ENCODE measurements at places on chromosomes 6 and 20. TPM values are rescaled to one million over a fixed set of nuclear protein-coding genes. Genes with fewer than 3 reads are reported as not detected.
A peak's percentile ranks its signal among the peaks of the same experiment; 100 is the strongest.

GRCh38 chr6:3545156-3545555 is 88.3 kb upstream of the SLC22A23 start:
- H3K27me3 ChIP-seq, result peaks cover 10% of the 10 kb centered on the region
- no peaks in the 10 kb centered on the region for H3K4me1 ChIP-seq
- H3K36me3 ChIP-seq, result no peaks in the 10 kb centered on the region
- H3K27ac ChIP-seq, result no peak overlapping the region
- DNase-seq, result no peak
- H3K4me3 ChIP-seq, result no peak overlapping the region

GRCh38 chr20:31695849-31696804 is 26.5 kb downstream of the BCL2L1 start:
- H3K4me3 ChIP-seq, result no peak overlapping the region
- no peaks in the 10 kb centered on the region for H3K27me3 ChIP-seq
- H3K27ac ChIP-seq, result peak overlapping the region; percentile 65

GRCh38 chr20:46833360-46833759 is 61.3 kb upstream of the EYA2 start:
- H3K27ac ChIP-seq, result no peak overlapping the region
- peaks cover 16% of the 10 kb centered on the region for H3K27me3 ChIP-seq
- peaks cover 4% of the 10 kb centered on the region for H3K4me1 ChIP-seq
- no peaks in the 10 kb centered on the region for H3K36me3 ChIP-seq

- DNase-seq, result no peak
- H3K4me3 ChIP-seq, result no peak overlapping the region
- H3K36me3 ChIP-seq, result no peaks in the 10 kb centered on the region
- no peaks in the 10 kb centered on the region for H3K27me3 ChIP-seq
- no peak overlapping the region for H3K27ac ChIP-seq
Observed at GRCh38 chr6:124684621-124685020, 277.6 kb upstream of the RNF217 start.

- DNase-seq, result peak; percentile 66
- no peaks in the 10 kb centered on the region for H3K36me3 ChIP-seq
- peaks cover 40% of the 10 kb centered on the region for H3K4me1 ChIP-seq
Observed at GRCh38 chr6:137926207-137926731, 59.2 kb downstream of the TNFAIP3 start.

DNA sequence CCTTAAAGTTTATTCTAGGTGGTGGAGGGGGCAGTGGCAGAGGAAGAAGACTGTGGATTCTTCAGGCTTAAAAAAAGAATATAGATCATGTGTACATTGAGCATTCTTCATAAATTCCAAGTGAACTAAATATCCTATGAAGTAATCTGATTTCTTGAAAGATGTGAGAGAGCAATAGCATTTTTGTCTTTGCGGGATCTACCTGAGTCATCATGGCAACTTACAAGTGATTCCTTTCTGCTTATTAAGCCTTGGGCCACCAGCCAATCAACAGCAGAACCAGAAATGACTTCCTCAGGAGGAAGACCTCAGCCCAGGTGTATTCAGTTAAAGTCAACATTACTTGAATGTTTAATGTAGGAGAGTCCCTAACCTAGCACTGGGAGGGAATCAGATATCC is 756.9 kb downstream of the TFAP2A start:
- no peaks in the 10 kb centered on the region for H3K36me3 ChIP-seq
- DNase-seq, result no peak
- H3K27ac ChIP-seq, result no peak overlapping the region
- H3K4me3 ChIP-seq, result no peak overlapping the region

GRCh38 chr6:165743366-165743898 is 80.4 kb upstream of the PDE10A start:
- no peaks in the 10 kb centered on the region for H3K4me1 ChIP-seq
- H3K27ac ChIP-seq, result no peak overlapping the region
- no peaks in the 10 kb centered on the region for H3K36me3 ChIP-seq
- no peak overlapping the region for H3K4me3 ChIP-seq
- DNase-seq, result no peak

DNA sequence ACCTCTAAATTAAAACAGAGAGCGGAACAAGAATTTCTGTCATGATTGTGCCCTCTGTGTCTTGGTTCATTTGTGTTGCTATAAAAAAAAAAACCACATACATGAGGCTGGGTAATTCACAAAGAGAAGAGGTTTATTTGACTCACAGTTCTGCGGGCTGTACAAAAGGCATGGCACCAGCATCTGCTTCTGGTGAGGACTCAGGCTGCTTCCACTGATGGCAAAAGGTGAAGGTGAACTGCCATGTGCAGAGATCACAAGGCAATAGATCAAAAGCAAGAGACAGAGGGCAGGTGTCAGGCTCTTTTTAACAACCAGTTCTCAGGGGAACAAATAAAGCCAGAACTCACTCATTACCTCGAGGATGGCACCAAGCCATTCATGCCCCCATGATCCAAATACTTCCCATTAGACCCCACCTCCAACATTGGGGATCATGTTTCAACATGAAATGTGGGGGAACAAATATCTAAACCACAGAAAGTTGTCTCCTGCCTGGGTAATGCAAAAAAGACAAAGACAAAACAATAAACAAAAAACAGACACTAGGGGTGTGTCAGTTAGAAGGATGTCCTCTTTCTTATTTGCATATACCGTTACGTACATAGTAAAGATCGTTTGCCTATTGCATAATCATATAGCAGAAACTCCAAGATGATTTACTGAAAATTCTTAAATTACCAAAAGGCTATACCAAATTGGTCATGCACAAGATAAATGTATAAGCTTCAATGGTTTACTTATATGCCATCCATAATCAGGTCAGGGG is 17.0 kb downstream of the SERPINB9 start:
- peak overlapping the region; percentile 40 for H3K27ac ChIP-seq
- no peaks in the 10 kb centered on the region for H3K27me3 ChIP-seq
- H3K4me1 ChIP-seq, result peaks cover 51% of the 10 kb centered on the region

DNA sequence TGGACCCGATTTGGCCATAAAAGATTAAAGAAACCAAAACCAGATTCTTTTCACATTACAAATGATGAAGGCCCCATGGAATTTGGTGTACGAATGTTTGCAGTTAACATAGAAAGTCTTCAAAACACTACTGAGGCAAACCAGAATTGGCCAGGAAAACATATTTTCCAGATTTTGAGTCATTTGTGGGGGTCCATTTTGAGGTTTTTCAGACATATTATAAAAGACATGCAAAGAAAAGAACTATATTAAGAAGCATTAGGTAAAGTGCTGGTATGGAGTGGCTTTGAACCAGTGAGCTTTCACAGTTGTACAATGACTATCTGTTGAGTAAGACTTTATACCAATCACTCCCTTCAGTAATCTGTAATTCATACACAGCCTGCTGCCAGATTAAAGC is 168.9 kb upstream of the COL21A1 start:
- H3K4me1 ChIP-seq, result no peaks in the 10 kb centered on the region
- no peaks in the 10 kb centered on the region for H3K36me3 ChIP-seq
- H3K27ac ChIP-seq, result no peak overlapping the region

- peak; percentile 31 for DNase-seq
- H3K4me3 ChIP-seq, result peak overlapping the region; percentile 36
- H3K4me1 ChIP-seq, result peaks cover 48% of the 10 kb centered on the region
- peak overlapping the region; percentile 55 for H3K27ac ChIP-seq
- peaks cover 3% of the 10 kb centered on the region for H3K36me3 ChIP-seq
Observed at GRCh38 chr6:136720045-136720770, 72.1 kb downstream of the MAP3K5 start.

DNA sequence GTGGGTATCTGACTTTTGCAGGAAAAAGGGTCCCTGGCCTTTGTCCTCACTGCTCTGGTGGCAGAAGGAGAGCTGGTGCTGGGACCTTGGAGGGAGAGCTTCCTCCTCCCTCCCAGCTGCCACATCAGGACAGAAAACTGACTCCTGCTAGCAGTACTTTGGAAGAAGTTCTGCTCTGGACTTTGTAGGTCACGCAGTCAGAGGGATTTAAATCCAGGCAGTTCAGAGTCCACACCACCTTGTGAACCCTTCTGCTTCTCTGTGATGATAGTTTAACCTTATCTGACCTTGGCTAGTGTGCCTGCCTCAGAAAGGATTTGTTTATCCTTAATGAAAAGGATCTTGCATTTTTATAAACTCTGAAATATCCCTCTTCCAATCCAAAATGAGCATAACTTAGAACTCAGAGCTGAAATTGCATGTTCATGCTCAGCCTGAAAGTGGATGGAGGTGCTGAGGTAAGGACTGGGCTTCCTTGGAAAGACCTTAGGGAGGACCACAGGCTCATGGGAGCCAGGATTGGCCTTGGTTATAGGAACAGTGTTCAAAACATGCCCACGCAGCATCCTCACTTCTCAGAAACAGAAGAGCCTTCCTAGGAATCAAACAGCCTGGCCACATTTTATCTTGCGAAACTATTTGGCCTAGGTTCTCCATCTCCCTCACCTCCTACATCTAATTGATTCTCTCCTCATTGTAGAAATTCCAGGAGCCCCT is 123.9 kb upstream of the SASH1 start:
- H3K27ac ChIP-seq, result no peak overlapping the region
- peaks cover 40% of the 10 kb centered on the region for H3K27me3 ChIP-seq
- H3K4me3 ChIP-seq, result no peak overlapping the region
- H3K36me3 ChIP-seq, result no peaks in the 10 kb centered on the region
- H3K4me1 ChIP-seq, result peaks cover 3% of the 10 kb centered on the region
- no peak for DNase-seq

DNA sequence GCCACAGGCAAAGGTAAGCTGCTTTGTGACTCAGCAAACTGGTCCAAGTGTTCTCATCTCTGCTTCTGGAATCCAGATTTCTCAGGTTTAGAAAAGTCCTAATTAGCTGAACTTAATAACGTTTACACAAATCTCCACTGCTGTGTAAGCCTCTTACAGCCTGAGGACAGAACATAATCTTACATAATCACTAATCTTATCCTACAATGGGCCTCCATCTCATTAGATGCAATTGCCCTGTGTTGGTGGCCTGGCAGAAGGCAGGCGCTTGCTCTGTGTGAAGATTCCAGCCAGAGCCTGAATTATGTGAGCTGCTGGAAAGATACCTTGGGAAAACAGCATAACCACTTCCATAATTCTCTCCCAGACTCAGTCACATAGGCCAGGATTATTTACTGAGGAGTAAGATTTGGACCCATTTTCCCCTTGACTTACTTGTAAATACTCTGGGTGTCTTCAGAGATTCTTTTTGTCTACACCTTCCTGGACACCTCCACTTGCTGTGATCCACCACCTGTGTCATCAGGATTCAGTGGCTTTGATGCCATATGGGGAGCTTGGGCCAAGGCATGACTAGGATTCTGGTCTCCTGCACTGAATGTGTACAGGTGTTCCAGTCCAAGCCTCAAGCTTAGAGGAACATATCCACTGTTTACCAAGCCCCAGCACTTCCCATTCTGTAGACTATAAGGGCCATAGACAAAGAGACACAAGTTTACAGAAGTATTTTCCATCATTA is 104.4 kb downstream of the C6orf118 start:
- no peaks in the 10 kb centered on the region for H3K27me3 ChIP-seq
- H3K36me3 ChIP-seq, result no peaks in the 10 kb centered on the region
- H3K27ac ChIP-seq, result no peak overlapping the region
- DNase-seq, result no peak
- no peak overlapping the region for H3K4me3 ChIP-seq

- H3K36me3 ChIP-seq, result peaks cover 11% of the 10 kb centered on the region
- H3K27ac ChIP-seq, result peak overlapping the region; percentile 93
- peaks cover 48% of the 10 kb centered on the region for H3K4me1 ChIP-seq
- peak overlapping the region; percentile 84 for H3K4me3 ChIP-seq
- no peak for DNase-seq
Observed at GRCh38 chr6:118895261-118895560, 1.3 kb downstream of the ASF1A start.

- H3K4me1 ChIP-seq, result no peaks in the 10 kb centered on the region
- H3K36me3 ChIP-seq, result no peaks in the 10 kb centered on the region
- DNase-seq, result no peak
- no peaks in the 10 kb centered on the region for H3K27me3 ChIP-seq
Observed at GRCh38 chr6:67896476-67896875, 738.6 kb upstream of the ADGRB3 start.

- H3K4me3 ChIP-seq, result no peak overlapping the region
- no peak for DNase-seq
- H3K27me3 ChIP-seq, result no peaks in the 10 kb centered on the region
Observed at GRCh38 chr20:9149087-9149486, 80.2 kb downstream of the PLCB4 start.

DNA sequence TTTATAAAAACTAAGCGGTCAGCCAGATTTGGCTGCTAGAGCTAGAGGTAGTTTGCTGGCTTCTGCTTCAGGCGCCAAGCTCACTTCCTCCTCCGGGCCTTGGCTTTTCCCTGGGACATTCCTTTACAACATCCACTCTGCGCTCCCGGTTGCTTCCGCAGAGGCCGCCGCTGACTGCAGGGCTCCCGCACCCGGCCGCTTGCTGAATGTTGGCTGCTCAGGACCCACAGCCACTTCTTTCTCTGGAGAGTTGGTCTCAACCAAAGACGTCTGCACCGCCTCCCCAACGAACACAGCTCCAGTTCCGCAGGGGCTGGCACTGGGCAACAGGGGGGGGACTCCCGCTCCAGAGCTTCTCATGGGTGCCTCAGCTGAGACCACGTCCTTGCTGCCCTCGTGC is 282.8 kb downstream of the TFAP2C start:
- no peak overlapping the region for H3K4me3 ChIP-seq
- H3K27ac ChIP-seq, result no peak overlapping the region
- H3K4me1 ChIP-seq, result no peaks in the 10 kb centered on the region
- no peak for DNase-seq
- peaks cover 3% of the 10 kb centered on the region for H3K27me3 ChIP-seq

DNA sequence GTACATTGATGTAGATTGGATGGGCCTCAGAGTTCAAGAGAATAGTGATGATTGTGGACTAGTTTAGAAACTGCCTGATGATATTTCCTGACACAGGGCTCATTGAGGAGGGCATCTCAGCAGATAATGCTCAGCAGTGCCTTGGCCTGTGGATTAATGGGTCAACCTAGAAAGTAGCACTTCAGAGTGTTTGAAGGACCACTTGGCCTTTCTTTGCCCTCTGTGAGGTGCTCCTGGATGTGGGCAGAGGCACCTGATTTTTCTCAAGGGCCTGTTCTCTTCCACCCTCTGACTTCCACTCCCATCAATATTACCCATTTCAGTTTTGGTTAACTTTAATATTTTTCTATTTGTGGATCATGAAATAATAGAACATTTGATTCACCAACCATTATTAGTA is 270.6 kb upstream of the BMP2 start:
- no peak for DNase-seq
- H3K4me3 ChIP-seq, result no peak overlapping the region
- no peaks in the 10 kb centered on the region for H3K36me3 ChIP-seq
- H3K4me1 ChIP-seq, result no peaks in the 10 kb centered on the region
- H3K27me3 ChIP-seq, result no peaks in the 10 kb centered on the region

Gene MOCS1
- total RNA-seq, result 0.76 TPM

Gene PACRG
- total RNA-seq, result not detected

Gene ZNF334
- total RNA-seq, result 1.1 TPM

Gene FAM209A
- total RNA-seq, result 0.99 TPM

Gene NRSN1
- total RNA-seq, result not detected

Gene LHFPL5
- not detected for total RNA-seq

Gene PNLDC1
- total RNA-seq, result 0.31 TPM

Gene RIN2
- total RNA-seq, result not detected

Measured in activated CD4-positive, alpha-beta memory T cell treated with anti-CD3 and anti-CD28 coated beads for 36 hours (primary cell).